ENCODE measurements at places on chromosomes 2 and 18.

DNA sequence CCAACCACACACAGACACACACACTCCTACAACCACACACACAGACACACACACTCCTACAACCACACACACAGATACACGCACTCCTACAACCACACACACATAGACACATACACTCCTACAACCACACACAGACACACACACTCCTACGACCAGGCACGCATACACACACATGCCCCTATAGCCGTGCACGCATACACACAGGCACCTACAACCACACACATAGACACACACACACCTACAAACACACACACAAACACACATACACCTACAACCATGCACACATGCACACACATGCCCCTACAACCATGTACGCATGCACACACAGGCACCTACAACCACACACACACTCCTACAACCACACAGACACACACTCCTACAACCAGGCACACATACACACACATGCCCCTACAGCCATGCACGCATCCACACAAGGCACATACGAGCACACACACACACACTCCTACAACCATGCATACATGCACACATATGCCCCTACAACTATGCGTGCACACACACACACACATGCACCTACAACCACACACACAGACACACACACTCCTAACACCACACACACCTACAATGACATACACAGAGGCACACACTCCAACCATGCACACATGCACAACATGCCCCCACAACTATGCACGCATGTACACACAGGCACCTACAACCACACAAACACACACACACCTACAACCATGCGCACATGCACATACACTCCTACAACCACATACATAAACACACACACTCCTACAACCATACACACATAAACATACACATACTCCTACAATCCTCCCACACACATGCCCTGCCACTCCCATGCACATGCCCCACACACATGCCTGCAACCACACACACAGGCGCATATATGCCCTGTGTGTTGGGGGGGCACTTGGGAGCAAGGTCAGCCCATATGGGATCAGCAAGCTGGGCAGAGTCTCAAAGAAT is 19.1 kb upstream of the TEX51 start:
- no peak for DNase-seq

DNA sequence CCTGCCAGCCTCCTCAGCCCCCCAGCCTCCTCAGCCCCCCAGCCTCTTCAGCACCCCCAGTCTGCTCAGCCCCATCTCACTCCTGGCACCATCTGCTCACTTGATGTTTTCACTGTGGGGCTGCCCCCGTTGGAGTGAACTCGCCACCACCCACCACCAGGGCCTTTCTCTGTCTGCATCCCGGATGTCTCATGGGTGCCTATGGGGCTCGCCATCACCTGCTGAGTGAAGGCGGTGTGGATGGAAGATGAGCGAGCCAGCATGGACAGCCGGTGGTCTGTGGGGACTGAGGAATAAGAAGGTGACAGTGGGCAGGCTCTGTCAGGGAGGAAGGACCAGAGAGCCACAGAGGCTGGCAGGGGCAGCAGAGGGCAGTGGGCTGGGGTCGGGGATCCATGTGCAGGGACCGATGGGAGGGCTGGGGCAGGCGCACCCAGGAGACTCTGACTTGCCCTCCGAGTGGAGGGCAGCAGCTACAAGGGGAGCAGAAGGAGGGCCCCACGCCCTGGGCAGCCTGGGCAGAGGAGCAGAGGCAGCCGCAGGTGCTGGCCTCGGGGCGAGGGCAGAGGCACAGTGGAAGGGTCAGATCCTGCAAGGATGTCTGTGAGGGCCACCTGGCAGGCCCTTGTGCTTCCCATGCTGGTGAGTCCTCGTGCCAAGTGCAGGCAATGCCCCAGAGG is 74.7 kb upstream of the ODC1 start:
- DNase-seq, result no peak

DNA sequence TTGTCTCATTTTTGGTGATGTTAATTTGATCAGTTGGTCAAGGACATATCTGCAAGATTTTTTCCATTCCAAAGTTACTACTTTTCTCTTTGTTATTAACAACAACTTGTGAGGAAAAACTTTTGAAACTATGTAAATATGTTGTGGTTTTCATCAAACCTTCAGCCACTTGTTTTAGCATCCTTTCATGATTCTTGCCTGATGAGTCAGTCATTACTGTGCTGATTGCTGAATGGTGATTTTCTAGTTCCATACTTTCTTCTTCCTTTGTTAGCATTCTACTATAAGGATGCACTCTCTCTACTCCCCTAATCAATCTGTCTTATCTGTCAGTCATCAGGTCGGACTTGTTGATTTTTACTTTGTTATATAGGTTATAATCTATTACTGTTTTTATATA is 10.9 kb downstream of the TMEM87B start:
- DNase-seq, result peak; percentile 82

DNA sequence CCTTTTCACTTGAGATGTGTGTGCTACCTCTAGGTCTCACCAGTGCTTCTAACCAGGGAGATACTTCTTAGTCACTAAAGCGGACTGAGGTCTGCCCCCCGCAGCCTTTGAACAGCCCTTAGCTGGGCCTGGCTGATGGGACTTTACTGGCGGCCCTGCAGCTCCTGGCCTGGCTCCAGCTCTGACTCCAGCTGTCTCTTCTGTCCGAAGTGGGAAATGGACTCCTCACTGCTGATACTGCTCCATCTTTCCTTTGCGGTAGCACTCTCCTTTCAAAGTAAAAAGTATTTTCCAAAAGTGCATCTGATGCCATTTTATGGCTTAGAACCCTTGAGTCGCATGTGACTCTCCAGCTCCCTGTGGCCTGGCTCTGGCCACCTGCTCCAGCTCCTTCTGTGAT is 64.5 kb downstream of the ATP9B start:
- DNase-seq, result no peak

- DNase-seq, result no peak
Measured at GRCh38 chr2:214995926-214996670, 142.3 kb downstream of the ABCA12 start.

- no peak for DNase-seq
Measured at GRCh38 chr2:25699216-25699615, 25.8 kb upstream of the DTNB start.

GRCh38 chr2:26840937-26841610 is 6.9 kb upstream of the DPYSL5 start:
- no peak for DNase-seq

DNA sequence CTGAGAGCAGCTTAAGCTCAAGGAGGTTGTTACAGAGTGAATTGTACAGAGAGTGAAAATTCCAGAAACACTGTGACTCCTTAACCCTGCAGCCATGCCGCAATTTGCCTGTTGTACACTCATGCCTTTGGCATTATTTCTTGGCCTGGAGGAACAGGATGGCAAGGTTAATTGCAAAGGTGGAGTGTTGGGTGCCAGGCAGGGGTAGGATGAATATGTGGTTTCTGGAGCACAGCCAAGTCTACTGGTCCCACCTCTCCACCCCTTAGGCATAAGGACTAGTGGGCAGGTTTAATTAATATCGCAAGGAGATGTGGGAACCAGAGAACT is 250.2 kb downstream of the LRRTM1 start:
- no peak for DNase-seq

- no peak for DNase-seq
Measured at GRCh38 chr2:179842498-179843153, 18.8 kb downstream of the ZNF385B start.

DNA sequence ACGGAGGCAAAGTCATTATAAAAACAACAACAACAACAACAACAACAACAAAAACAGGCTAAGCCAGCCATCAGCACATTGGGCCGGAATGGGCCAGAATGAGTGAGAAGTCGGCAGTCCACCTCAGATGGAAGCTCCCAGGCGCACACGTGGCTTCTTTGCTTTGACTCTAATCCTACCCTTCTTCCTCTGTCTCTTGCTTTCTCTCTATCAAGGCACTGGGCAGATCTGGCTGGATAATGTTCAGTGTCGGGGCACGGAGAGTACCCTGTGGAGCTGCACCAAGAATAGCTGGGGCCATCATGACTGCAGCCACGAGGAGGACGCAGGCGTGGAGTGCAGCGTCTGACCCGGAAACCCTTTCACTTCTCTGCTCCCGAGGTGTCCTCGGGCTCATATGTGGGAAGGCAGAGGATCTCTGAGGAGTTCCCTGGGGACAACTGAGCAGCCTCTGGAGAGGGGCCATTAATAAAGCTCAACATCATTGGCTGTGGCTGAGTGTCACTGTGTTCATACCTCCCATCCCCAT is 52.2 kb downstream of the MARCO start:
- no peak for DNase-seq

GRCh38 chr2:165692906-165693305 is 101.1 kb downstream of the GALNT3 start:
- no peak for DNase-seq

GRCh38 chr18:23538870-23539269 is 35.6 kb downstream of the RMC1 start:
- no peak for DNase-seq

- DNase-seq, result no peak
Measured at GRCh38 chr2:215360596-215360995, 48.7 kb downstream of the ATIC start.

DNA sequence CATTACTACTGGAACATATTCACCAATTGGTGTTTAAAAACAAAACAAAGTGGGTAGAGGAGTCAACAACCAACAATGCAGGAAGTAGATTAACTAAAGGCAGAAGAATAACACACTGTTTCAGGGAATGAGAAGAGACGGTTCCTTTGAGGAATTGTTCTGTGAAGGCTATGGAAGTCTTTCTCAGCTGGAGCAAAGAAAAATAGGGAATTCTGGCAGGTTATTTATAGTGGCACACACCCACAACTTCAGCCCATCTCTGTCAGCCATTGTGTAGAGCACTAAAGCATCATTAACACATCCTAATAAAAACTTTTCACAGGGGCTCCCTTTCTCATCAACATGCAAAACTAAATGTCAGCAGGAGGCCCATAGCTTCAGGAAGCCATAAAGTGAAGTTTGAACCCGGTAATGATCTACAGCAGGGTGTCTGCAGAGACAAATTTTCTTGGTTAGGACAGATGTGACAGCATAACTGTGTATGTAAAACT is 113.6 kb downstream of the CDH2 start:
- peak; percentile 33 for DNase-seq

GRCh38 chr2:21123473-21124393 is at the start of gene TDRD15:
TSS of gene TDRD15 (plus strand) at chr2:21123968. CDS start at chr2:21137468, 13,500 bp downstream.
- DNase-seq, result no peak

DNA sequence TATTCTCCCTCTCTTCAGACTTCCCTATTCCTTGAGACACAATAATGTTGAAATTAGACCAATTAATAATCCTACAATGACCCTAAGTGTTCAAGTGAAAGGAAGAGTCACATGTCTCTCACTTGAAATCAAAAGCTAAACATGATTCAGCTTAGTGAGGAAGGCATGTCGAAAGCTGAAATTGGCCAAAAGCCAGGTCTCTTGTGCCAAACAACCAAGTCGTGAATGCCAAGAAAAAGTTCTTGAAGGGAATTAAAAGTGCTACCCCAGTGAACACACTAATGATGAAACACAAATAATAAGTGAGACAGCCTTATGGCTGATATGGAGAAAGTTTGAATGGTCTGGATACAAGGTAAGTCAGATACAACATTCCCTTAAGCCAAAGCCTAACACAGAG is 115.4 kb downstream of the PXDN start:
- no peak for DNase-seq

GRCh38 chr2:99936065-99936464 is 206.3 kb downstream of the AFF3 start:
- DNase-seq, result no peak

- no peak for DNase-seq
Measured at GRCh38 chr2:136069773-136070172, 48.2 kb downstream of the CXCR4 start.

DNA sequence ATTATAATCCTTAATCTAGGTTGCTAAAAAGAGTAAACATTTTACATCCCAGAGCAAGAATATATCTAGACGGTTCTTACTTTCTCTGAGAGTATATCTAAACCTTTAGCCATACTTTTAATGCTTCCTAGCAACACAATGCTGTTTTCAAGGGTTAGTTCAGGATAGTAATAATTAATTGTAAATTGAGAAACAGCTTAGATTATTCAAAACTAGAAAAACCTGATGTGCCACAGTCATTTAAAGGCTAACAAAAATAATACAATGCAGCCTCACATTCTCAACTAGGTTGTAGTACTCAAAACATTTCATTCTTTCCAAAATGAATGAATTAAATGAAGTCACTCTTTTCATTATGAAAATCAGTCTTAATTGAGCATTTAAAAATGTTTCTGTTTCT is 103.2 kb upstream of the OTX1 start:
- DNase-seq, result no peak

Measured in GM03348 (cell line).